Iris pigment epithelial cell (primary cell): ENCODE measurements at places on chromosomes 13 and 19.

GRCh38 chr19:4051175-4052101 lies 15.3 kb downstream of the ZBTB7A start:
- peak; percentile 76 for DNase-seq

DNA sequence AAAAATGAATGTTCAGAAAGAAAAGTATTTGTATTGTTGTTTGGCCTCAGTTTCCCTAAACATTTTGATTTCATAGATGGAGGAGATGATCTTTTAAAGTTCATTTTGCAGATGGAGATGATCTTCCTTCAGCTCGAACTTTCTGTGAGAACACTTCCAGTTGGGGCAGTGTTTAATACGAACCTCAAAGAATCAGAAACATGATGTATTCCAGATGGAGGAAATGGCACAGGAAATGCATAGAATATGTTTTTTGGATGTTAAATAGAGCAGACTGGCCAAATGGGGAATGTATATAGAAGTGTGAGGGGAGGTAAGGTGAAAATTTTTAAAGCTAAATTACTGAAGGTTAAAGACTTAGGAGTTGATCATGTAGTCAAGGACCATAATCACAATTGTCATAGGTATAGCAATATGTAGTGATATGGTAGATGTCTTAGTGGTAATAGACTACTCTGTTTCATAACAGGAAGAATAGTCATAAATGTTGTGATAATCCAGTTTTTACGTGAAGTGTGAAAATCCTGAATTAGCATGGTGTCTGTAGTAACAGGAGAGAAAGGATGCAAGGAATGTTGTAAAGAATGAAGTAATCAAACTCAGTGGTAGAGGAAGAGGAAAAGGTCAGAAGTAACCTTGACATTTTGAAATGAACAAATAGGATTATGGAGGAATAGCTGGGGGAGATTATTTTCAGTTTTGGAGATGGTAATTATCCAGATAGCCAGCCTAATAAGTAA lies 5.1 kb downstream of the RAP2A start:
- DNase-seq, result peak; percentile 36

DNA sequence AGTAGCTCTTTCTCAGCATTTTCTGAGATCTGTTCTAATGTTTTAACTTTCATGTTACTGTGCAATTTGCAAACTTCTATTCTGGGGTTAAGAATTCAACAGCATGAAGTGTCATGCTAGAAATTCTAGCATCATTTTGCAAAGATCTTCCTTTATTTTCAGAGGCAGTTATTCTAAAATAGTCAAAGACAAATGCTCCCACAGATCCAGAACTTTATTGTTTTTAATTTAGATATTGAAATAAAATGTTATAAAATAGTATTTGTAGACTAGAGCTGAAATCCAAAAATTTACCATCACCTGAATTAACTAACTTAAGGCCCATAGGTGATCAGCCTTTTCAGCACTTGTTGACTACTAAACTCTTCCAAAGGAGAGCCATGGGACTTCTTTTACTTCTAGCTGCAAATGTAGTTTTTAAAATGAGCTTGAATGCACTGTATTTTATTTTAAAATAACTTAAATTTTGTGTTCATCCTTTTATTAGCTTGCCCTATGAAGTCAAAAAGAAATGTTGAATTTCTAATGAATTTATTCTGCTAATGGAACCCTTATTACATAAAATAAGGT lies 3.2 kb downstream of the MAB21L1 start:
- DNase-seq, result no peak

DNA sequence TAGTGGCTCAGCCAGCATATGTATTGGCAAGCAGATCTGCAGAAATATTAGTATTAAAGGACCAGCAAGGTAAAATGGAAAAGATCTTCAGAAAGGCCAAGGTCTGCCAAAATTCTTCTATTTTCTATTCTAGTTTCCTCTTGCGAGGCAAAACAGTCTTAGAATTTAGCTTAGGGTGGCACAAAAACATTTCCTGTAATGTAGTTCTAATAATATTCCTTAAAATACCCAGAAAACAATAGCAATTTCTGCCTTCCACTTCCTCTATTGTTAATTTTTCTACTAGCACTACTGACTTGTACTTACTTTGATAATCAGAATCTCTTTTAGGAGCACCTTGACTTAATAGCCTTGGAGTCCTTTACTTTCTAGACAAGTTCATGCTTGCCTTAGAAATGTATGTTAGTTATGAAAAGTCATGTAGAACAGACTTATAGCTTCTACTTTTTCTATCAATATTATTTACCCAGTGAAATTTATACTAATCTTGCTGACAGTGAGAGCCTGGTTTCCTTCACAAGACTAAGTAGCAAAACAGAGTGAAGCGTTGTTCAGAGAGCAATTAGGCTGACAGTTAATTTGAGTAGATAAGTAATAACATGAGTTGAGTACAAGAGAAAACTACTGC lies 23.9 kb upstream of the LPAR6 start:
- DNase-seq, result no peak

DNA sequence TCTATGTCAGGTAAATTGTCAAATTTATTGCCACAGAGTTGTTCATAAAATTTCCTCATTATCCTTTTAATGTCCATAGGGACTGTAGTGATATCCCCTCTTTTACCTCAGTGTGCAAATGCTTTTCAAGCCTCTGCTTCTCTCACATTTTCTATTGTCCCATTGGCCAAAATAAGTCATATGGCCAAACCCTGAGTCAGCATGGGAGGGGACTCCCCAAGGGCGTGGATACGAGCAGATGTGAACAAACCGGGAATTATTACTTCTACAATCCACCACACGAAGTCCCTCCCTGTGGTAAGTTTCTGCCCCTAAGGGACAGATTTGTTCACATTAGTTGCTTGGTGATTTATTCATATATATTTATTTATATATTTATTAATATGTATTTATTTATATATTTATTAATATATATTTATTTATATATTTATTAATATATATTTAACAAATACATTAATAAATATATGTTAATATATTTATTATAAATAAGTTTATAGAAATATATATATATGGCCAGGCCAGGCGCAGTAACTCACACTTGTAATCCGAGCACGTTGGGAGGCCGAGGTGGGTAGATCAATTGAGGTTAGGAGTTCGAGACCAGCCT lies 20.1 kb upstream of the CAMSAP3 start:
- no peak for DNase-seq

DNA sequence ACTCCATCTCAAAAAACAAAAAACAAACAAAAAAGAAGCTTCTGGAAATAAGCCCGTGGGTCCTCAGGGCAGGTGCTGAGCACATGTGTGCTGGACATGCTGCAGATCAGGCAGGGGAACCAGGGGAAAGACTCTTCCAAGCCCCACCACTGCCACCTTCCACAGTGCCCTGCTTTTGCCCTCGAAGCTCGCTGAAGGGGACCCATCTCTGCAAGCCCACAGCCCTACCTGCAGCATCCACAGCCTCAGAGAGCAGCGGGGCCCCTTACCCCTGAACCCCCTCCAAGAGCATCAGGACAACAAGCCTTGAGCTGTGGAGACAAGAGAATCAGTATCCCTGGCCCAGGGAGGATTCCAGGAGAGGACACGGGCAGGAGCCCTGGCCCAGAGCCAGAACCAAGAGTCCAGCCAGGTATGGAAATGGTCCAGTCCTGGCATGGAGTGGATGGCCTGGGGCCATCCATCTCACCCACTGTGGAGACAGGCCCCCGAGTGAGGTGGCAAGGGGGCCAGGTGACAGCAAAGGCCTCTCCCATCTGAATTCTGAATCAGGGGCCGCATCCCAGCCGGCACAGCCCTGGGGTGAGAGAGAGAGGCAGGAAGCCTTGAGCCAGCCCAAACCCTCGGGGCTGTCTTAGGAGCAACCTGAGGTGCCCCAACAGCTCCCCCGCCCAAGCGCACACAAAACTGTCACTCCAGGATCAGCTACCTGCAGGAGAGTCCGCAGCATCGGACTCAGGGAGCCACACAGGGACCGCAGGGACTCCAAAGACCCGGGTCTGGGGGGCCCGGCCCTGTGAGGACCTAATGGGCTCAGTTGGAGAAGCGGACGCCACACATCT lies 51.8 kb upstream of the TPM4 start:
- no peak for DNase-seq
